ENCODE measurements at places on chromosomes 1 and 21. TPM values are rescaled to one million over a fixed set of nuclear protein-coding genes. Genes with fewer than 3 reads are reported as not detected.
A peak's percentile ranks its signal among the peaks of the same experiment; 100 is the strongest.

Gene OR2L3
- total RNA-seq, result not detected

- no peak overlapping the region for H3K27ac ChIP-seq
- no peak for DNase-seq
- no peaks in the 10 kb centered on the region for H3K4me1 ChIP-seq
- H3K4me3 ChIP-seq, result no peak overlapping the region
- H3K27me3 ChIP-seq, result no peaks in the 10 kb centered on the region
- no peaks in the 10 kb centered on the region for H3K36me3 ChIP-seq
These were observed 565.4 kb upstream of the BRINP3 start for GRCh38 chr1:191043066-191043465.

DNA sequence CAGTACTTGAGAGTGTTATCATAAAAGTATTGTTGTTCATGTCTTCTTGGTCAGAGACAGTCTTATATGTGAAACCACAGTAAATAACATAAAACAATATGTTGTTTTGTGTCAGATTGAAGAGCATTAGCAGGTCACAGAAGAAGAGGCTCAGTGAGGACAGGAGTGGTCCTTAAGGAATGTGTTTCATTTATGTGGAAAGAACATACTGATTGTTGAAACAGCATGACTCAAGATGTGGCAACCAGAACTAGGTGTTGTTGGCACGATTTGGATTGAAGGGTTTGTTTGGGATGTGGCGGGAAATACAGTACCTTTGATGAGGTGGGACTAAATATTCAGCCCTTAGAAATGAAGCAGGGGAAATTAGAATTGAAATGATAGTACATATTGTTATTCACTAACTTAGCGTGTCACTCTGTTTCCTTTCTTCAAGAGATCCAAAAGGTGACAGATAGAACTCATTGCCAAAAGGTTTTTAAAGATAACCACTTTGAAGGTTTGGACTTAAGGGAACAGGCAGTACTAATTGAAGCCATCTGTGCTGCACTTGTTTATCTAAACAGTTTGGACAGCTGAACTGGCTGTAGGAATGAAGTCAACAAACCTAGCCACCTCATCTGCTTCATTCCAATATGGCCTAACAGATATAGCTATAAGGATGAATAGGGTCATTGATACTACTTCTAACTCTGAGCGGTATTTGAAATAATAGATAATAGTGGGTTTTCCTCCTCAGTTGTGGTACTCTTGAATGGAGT lies 14.4 kb downstream of the RALGPS2 start:
- peak; percentile 38 for DNase-seq
- no peaks in the 10 kb centered on the region for H3K27me3 ChIP-seq
- H3K27ac ChIP-seq, result no peak overlapping the region
- no peaks in the 10 kb centered on the region for H3K36me3 ChIP-seq
- no peaks in the 10 kb centered on the region for H3K4me1 ChIP-seq
- H3K4me3 ChIP-seq, result no peak overlapping the region

DNA sequence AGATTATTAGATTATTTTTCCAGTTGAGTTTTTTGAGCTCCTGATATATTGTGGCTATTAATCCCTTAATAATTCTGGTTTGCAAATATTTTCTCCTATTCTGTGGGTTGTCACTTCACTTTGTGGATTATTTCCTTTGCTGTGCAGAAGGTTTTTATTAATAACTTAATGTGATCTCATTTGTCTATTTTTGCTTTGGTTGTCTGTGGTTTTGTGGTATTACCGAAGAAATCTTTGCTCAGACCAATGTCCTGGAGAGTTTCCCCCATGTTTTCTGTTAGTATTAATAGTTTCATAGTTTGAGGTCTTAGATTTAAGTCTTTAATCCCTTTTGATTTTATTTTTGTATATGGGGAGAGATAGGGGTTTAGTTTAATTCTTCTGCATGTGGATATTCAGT lies 7.1 kb upstream of the TBX19 start:
- no peaks in the 10 kb centered on the region for H3K36me3 ChIP-seq
- peak; percentile 43 for DNase-seq
- no peaks in the 10 kb centered on the region for H3K27me3 ChIP-seq
- no peaks in the 10 kb centered on the region for H3K4me1 ChIP-seq

GRCh38 chr1:223083831-223084230 lies 59.2 kb downstream of the TLR5 start:
- H3K4me3 ChIP-seq, result no peak overlapping the region
- DNase-seq, result no peak
- H3K36me3 ChIP-seq, result no peaks in the 10 kb centered on the region
- H3K4me1 ChIP-seq, result no peaks in the 10 kb centered on the region

Gene RHD
- not detected for total RNA-seq

- no peaks in the 10 kb centered on the region for H3K27me3 ChIP-seq
- H3K4me1 ChIP-seq, result no peaks in the 10 kb centered on the region
- no peak for DNase-seq
- H3K36me3 ChIP-seq, result no peaks in the 10 kb centered on the region
- H3K4me3 ChIP-seq, result no peak overlapping the region
These were observed 208.6 kb downstream of the LHX8 start for GRCh38 chr1:75342786-75343185.

Gene KDF1
- not detected for total RNA-seq

Gene SPRR4
- not detected for total RNA-seq

Gene FBXO28
- 34.3 TPM for total RNA-seq

- H3K27ac ChIP-seq, result no peak overlapping the region
- no peaks in the 10 kb centered on the region for H3K4me1 ChIP-seq
- H3K27me3 ChIP-seq, result no peaks in the 10 kb centered on the region
- no peak for DNase-seq
- H3K36me3 ChIP-seq, result no peaks in the 10 kb centered on the region
These were observed 391.2 kb downstream of the RWDD3 start for GRCh38 chr1:95625224-95625623.

DNA sequence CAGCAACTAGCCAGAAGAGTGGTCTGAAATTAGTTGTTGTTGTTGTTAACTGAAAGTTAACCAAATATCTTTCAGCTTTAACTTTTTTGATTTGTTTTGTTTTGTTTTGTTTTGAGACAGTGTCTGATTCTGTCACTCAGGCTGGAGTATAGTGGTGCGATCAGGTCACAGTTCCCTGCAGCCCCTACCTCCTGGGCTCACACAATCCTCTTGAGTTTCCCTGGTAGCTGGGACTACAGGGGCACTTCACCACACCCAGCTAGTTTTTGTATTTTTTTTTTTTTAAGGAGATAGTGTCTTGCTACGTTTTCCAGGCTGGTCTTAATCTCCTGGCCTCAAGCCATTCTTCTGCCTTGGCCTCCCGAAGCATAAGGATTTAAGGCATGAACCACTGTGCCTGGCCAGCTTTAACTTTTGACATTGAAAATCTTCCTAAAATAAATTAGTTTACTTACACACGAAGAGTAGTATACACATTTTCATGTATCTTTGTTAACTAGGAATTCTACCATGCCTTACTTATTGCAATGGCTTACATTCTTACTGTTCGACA lies 45.0 kb downstream of the GNG12 start:
- DNase-seq, result no peak
- H3K4me1 ChIP-seq, result peaks cover 21% of the 10 kb centered on the region
- no peaks in the 10 kb centered on the region for H3K27me3 ChIP-seq

DNA sequence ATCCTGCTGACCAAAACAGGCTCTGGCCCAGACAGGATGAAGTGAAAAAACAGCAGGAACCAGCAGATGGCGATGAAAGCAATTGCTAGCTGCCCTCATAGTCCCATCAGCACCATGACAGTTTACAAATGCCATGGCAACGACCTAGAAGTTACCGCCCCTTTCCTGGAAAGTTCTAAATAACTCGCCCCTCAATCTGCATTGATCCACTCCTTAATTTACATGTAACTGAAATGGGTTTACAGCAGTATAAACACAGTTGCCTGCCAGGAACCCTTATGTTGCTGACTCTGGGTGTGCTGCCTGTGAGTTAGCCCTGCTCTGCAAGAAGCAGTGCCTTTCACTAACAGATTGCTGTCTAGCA lies 65.5 kb upstream of the CR1L start:
- H3K27me3 ChIP-seq, result no peaks in the 10 kb centered on the region
- H3K4me1 ChIP-seq, result no peaks in the 10 kb centered on the region
- no peak overlapping the region for H3K4me3 ChIP-seq
- no peaks in the 10 kb centered on the region for H3K36me3 ChIP-seq

DNA sequence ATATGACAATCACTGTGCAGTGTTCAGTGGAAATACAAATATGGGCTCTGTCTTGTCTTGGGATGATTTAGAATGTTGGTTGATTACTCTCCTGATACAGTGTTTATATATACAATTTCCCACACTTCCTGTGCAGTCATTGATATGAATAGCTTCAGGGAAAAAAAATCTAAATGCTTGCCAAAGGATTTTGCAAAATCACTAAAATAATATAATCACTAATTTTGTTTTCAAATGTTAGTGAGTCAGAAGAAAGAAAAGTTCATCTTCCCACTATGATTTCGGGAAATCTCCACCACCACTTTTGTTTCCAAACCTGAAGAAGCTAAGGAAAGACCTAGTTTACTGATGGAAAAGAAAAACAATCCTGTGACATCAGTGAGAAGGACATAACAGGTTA lies 32.1 kb upstream of the CHRM3 start:
- H3K4me1 ChIP-seq, result no peaks in the 10 kb centered on the region
- H3K27ac ChIP-seq, result no peak overlapping the region
- no peaks in the 10 kb centered on the region for H3K36me3 ChIP-seq
- no peak overlapping the region for H3K4me3 ChIP-seq
- DNase-seq, result no peak
- H3K27me3 ChIP-seq, result no peaks in the 10 kb centered on the region

DNA sequence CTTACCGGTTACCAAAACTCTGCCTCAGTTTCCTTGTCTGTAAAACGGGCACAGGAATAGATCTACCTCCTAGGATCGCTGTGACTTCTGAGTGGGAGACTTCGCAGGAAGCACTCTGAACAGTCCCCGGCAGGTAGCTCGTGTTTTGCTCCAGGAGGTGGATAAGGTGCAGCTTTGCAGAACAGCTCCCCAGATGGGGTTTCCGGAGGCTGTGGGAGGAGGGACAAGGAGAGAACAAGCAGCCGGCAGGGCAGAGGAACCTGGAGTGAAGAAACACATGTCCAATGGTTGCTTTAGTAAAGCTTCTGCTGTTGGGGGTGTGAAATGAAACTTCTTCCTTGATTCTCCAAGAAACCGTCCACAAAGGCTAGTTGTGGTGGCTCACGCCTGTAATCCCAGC lies 95.5 kb upstream of the TARDBP start:
- no peak overlapping the region for H3K27ac ChIP-seq
- no peaks in the 10 kb centered on the region for H3K36me3 ChIP-seq
- no peaks in the 10 kb centered on the region for H3K4me1 ChIP-seq
- H3K27me3 ChIP-seq, result peaks cover 13% of the 10 kb centered on the region
- H3K4me3 ChIP-seq, result no peak overlapping the region

DNA sequence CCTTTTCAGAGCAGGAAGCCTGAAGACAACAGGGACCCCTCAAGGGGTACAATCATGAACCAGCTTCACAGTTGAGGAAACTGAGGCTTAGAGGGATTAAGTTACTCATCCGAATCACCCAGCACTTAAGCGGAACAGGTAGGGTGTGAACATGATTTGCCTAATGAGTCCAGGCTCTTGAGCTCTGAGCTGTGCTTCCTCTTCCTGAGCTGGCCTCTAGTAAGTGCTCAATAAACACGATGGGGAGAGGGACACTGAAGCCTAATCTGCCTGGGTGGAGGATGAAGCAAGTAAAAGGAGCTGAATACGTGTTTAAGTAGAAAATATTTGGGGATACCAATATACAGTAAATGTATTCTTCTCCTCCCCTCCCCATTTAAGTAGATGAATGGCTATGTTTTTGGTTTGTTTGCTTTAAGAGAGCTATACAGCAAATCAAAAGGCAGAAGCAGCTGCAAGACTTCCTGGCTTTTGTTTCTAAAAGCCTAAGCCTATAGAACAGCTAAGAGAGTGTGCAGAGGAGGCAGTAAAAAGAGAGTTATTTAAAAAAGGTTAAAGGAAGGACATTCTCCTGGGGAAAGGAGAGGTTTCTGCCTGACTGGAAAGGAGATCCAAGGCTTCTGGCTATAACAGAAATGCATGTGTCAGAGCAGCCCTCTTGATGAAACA lies 20.5 kb downstream of the STPG1 start:
- H3K27ac ChIP-seq, result no peak overlapping the region
- H3K4me3 ChIP-seq, result no peak overlapping the region
- H3K27me3 ChIP-seq, result no peaks in the 10 kb centered on the region
- DNase-seq, result no peak
- H3K4me1 ChIP-seq, result peaks cover 7% of the 10 kb centered on the region

GRCh38 chr1:177274687-177275211 lies 104.0 kb downstream of the BRINP2 start:
- DNase-seq, result peak; percentile 85
- no peaks in the 10 kb centered on the region for H3K36me3 ChIP-seq
- no peak overlapping the region for H3K4me3 ChIP-seq
- no peak overlapping the region for H3K27ac ChIP-seq
- peaks cover 6% of the 10 kb centered on the region for H3K27me3 ChIP-seq

DNA sequence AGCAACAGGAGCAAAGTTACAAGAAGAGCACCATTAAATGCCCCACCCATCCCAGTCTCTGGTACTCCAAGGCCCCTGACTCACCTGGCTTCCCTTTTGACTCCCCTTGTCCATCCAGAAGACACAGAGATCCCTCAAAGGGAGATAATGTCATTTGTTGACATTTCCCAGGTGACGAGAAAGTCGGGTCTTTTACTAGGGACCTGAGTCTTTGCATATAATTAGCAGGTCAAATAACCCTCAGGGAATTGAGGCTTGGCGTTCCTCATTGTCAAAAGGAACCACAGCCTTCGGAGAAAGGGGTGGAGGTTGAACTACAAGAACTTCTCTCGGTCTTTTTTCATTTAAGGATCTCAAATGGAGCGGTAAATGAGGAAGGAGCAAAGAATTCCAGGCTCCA lies 133.2 kb downstream of the PROX1 start:
- H3K4me1 ChIP-seq, result no peaks in the 10 kb centered on the region
- no peak for DNase-seq
- H3K27ac ChIP-seq, result no peak overlapping the region
- no peak overlapping the region for H3K4me3 ChIP-seq
- H3K36me3 ChIP-seq, result no peaks in the 10 kb centered on the region
- no peaks in the 10 kb centered on the region for H3K27me3 ChIP-seq

DNA sequence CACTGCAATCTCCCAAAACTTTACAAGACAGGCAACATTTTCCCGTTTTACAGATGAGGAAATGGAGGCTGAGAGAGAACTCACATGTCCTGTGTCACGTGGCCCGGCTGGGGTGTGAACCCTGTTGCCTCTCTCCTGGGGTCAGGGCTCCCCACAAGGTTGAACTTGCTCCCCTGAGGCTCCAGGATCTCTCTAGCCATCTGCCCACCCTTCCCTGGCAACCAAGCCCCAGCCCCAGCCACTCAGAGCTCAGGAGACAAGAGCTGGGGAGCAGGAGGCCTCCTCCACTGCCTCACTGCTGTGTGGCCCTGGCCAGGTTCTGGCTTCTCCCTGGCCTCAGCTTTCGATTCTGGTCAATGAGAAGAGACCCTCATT lies 11.8 kb downstream of the LAPTM5 start:
- H3K4me1 ChIP-seq, result no peaks in the 10 kb centered on the region
- no peak overlapping the region for H3K27ac ChIP-seq
- DNase-seq, result no peak
- no peaks in the 10 kb centered on the region for H3K27me3 ChIP-seq

DNA sequence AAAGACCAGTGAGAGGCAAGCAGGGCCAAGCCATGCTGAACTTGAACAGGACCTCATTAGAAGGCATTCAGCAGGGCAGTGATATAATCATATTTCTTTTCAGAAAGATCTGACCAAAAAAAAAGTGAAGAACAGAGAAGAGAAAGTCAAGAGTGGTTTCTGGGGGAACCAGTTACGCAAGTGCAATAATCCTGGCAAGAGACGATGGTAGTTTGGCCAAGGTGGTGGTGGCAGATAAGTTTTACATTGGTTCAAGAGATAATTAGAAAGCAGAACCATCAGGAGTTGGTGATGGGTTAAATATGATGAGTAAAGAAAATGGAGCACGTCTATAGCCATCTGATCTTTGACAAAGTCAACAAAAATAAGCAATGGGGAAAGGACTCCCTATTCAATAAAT lies 54.3 kb downstream of the ZSWIM5 start:
- H3K27ac ChIP-seq, result no peak overlapping the region
- no peaks in the 10 kb centered on the region for H3K4me1 ChIP-seq
- no peak for DNase-seq
- no peaks in the 10 kb centered on the region for H3K36me3 ChIP-seq

Gene SH3BGR
- total RNA-seq, result 3.3 TPM
